ENCODE measurements at places on chromosomes 12 and 14. TPM values are rescaled to one million over a fixed set of nuclear protein-coding genes. Genes with fewer than 3 reads are reported as not detected.

Gene SPX
- total RNA-seq, result not detected

Gene CCNT1
- 20.5 TPM for total RNA-seq

Gene SERPINA9
- total RNA-seq, result not detected

Gene AGAP2
- 0.11 TPM for total RNA-seq

Gene PALS1
- 23.9 TPM for total RNA-seq

Gene TAS2R9
- not detected for total RNA-seq

Gene ALG10B
- total RNA-seq, result 8.7 TPM

Gene SERPINA10
- not detected for total RNA-seq

Gene SPIC
- total RNA-seq, result not detected

Gene PDZRN4
- total RNA-seq, result not detected

Gene NDUFA9
- total RNA-seq, result 81.6 TPM

Gene SLC24A4
- not detected for total RNA-seq

Gene ZFYVE21
- 65.8 TPM for total RNA-seq

Gene CMA1
- not detected for total RNA-seq

Gene LRRC43
- 2.2 TPM for total RNA-seq

Gene KLRC2
- not detected for total RNA-seq

Gene DAO
- total RNA-seq, result not detected

Gene IL23A
- not detected for total RNA-seq

Gene BHLHE41
- 0.26 TPM for total RNA-seq

Gene TTC6
- not detected for total RNA-seq

Gene OTOGL
- 0.63 TPM for total RNA-seq

Gene CISTR
- total RNA-seq, result not detected

Gene RTRAF
- 310 TPM for total RNA-seq

Gene ULK1
- total RNA-seq, result 5.2 TPM

Gene BTBD6
- total RNA-seq, result 53.8 TPM
